Liver (tissue), 10 donors: ENCODE measurements at places on chromosomes 2 and 18.

DNA sequence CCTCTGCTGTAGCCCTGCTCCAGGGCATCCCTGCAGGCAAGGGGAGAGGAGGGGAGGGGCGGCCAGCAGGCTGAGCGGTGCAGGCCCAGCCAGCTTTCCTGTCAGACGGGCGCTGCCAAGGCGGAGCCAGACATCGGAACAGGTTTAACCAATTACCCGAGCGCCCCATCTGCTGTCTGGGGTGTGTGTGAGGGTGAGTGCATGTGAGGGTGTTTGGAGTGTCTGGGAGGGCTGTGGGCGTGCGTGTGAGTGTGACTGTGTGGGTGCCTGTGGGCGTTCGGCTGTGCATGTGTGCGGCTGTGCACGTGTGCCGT is 20.0 kb downstream of the EMX1 start:
- H3K27me3 ChIP-seq, result no peaks in the 10 kb centered on the region
- DNase-seq, result no peak
- no peaks in the 10 kb centered on the region for H3K36me3 ChIP-seq

DNA sequence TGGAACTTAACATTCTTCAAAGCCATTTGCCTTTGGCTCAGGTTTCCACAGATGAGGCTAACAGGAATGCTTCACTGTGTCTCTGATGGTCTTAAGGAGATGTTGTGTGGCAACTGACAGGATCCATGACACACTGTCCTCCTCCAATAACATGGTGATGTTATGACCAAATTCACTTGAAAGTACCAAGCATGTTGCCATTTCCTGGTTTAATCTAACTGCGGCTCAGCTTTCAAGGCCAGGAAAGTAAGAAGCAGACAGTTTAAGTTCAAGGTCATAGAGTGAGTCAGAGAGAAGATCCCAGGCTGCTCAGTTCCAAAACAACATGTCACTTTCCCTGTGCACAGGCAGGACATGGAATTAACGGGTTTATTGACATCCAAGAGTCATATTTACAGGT is 513.6 kb downstream of the STK39 start:
- no peaks in the 10 kb centered on the region for H3K4me1 ChIP-seq
- no peak for DNase-seq
- H3K4me3 ChIP-seq, result no peak overlapping the region
- no peaks in the 10 kb centered on the region for H3K27me3 ChIP-seq
- no peak overlapping the region for H3K27ac ChIP-seq

GRCh38 chr18:45619062-45619825 is 4.0 kb downstream of the SLC14A2 start:
- no peaks in the 10 kb centered on the region for H3K36me3 ChIP-seq
- DNase-seq, result no peak
- H3K27me3 ChIP-seq, result no peaks in the 10 kb centered on the region
- no peak overlapping the region for H3K27ac ChIP-seq
- H3K4me3 ChIP-seq, result no peak overlapping the region

GRCh38 chr2:37648331-37649011 is 23.0 kb downstream of the CDC42EP3 start:
- DNase-seq, result no peak
- H3K4me3 ChIP-seq, result no peak overlapping the region
- no peaks in the 10 kb centered on the region for H3K4me1 ChIP-seq
- peak overlapping the region; percentile 29 for H3K27ac ChIP-seq

DNA sequence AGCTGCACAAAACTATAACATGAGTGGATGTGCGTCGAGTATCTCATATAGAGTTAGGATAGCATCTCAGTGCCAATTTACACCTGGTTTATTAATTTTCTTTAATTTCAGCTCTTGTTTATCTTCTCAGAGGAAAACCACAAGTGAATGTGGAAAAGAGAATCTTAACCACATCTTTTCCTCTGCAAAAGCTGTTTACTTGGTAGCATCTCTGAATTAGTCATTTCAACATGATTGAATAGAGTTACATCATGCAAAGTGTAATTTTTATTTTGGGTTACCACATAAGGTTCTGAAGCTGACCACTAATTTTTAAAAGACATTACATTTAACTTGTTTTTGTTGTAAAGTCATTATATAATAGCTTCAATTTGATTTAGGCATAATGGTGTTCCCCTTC is 83.8 kb upstream of the FAM237A start:
- H3K27me3 ChIP-seq, result no peaks in the 10 kb centered on the region
- H3K4me3 ChIP-seq, result no peak overlapping the region
- DNase-seq, result no peak
- no peak overlapping the region for H3K27ac ChIP-seq
- H3K4me1 ChIP-seq, result no peaks in the 10 kb centered on the region
- no peaks in the 10 kb centered on the region for H3K36me3 ChIP-seq

- no peak overlapping the region for H3K4me3 ChIP-seq
- peak overlapping the region; percentile 49 for H3K27ac ChIP-seq
- H3K27me3 ChIP-seq, result no peaks in the 10 kb centered on the region
- DNase-seq, result no peak
These were observed 70.4 kb upstream of the CYP1B1 start for GRCh38 chr2:38146275-38146906.

GRCh38 chr2:193965263-193965662 is 1691.8 kb upstream of the SLC39A10 start:
- no peak overlapping the region for H3K27ac ChIP-seq
- no peak overlapping the region for H3K4me3 ChIP-seq
- H3K27me3 ChIP-seq, result no peaks in the 10 kb centered on the region
- no peak for DNase-seq
- H3K36me3 ChIP-seq, result no peaks in the 10 kb centered on the region

GRCh38 chr18:61921621-61922235 is 28.9 kb upstream of the RNF152 start:
- H3K27me3 ChIP-seq, result no peaks in the 10 kb centered on the region
- H3K4me1 ChIP-seq, result no peaks in the 10 kb centered on the region
- H3K4me3 ChIP-seq, result no peak overlapping the region
- no peak overlapping the region for H3K27ac ChIP-seq

DNA sequence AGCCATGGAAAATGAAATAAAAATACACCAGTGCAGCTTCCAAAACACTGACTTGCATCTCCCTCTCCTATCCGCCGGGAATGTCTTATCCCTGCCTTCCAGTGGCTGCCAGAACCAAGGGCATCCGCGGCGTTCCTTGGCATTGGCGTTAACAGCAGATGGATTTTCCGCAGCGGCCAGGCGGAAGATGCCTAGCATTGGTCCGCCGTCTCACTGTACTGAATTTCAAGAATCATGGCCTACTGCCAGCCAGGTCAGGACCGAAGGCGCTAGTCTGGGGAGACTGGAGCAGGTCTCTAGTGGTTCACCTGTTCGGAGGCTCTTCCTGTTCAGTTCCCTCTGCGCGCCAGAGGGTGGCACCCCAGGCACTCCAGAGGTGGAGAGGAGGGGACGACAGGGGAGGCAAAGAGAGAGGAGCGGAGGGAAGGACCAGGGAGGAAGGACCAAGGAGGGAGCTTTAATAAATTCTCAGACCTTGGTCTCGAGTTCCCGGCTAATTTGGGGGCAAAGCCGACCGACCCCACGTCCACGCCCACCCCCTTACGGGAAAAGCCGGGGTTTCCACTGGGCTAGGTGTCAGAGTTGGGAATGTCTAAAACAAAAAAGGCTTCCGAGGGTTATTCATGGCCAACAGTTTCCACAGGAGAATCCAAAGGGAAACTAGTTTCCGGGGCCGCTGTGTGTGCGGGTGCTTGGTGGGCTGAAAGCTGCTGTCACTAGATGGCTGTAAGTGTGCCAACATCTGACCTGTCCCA is 3.7 kb upstream of the BCL2L11 start:
- H3K4me3 ChIP-seq, result peak overlapping the region; percentile 60
- DNase-seq, result peak; percentile 77
- no peak overlapping the region for H3K27ac ChIP-seq
- H3K27me3 ChIP-seq, result no peaks in the 10 kb centered on the region
- H3K36me3 ChIP-seq, result no peaks in the 10 kb centered on the region

GRCh38 chr2:29443151-29443550 is 327.9 kb downstream of the CLIP4 start:
- H3K36me3 ChIP-seq, result no peaks in the 10 kb centered on the region
- H3K27me3 ChIP-seq, result no peaks in the 10 kb centered on the region
- H3K4me1 ChIP-seq, result no peaks in the 10 kb centered on the region

GRCh38 chr2:210309548-210310233 is 5.3 kb downstream of the MYL1 start:
- H3K36me3 ChIP-seq, result no peaks in the 10 kb centered on the region
- H3K4me1 ChIP-seq, result no peaks in the 10 kb centered on the region
- H3K27ac ChIP-seq, result no peak overlapping the region

DNA sequence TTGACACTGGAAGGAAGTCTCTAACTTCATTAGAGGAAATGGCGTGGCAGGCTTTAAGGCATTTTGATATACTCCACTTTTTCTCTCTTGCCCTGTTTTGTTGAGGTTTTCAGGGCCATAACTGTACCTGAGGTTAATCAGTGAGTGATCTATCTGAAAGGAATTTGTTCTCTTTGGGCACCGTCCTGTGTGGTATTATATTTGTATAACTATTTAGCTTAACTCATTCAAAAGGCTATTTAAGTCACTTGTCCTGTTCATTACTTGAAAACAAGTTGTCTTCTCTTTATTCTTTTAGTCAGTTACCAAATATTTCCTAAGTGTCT is 180.4 kb downstream of the NEDD4L start:
- no peaks in the 10 kb centered on the region for H3K27me3 ChIP-seq
- peaks cover 25% of the 10 kb centered on the region for H3K4me1 ChIP-seq
- no peak for DNase-seq
- peak overlapping the region; percentile 93 for H3K27ac ChIP-seq
- no peak overlapping the region for H3K4me3 ChIP-seq
- H3K36me3 ChIP-seq, result no peaks in the 10 kb centered on the region

DNA sequence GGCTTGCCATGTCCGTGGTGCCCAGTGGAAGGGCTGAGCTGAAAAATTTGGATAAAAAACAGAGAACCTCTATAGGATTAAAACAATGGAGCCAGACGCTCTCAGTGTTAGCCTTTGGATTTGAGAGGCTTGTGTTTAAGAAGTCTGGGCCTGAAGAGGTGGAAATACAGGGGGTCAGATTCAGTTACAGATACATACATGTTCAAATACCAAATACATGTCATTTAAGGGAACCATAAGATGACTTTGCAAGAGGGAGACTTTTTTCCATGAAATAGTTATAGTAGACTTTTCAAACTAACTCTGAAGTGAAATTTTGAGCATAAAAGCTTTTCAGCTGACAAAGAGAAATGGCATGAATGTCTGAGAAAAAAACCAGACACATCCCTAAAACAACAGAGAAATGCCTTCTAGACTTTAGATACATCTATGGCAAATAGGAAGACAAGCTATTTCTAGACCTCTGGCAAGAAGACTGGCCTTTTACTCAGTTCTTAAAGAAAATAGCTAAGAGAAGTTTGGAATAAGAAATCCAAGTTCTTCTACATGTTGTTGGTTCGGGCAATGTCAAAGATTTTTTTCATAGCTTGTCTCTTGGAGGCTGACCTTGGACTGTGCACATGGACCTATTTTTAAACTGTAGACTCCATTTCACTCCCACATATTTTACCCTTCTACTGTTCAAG is 112.9 kb downstream of the LTBP1 start:
- DNase-seq, result no peak
- no peak overlapping the region for H3K4me3 ChIP-seq
- H3K4me1 ChIP-seq, result no peaks in the 10 kb centered on the region

- H3K4me1 ChIP-seq, result peaks cover 9% of the 10 kb centered on the region
- H3K27me3 ChIP-seq, result no peaks in the 10 kb centered on the region
- no peak for DNase-seq
- no peak overlapping the region for H3K27ac ChIP-seq
- no peak overlapping the region for H3K4me3 ChIP-seq
- no peaks in the 10 kb centered on the region for H3K36me3 ChIP-seq
These were observed 151.1 kb upstream of the SLC1A4 start for GRCh38 chr2:64837925-64838641.

GRCh38 chr18:37476182-37476581 is 89.4 kb downstream of the CELF4 start:
- H3K4me1 ChIP-seq, result no peaks in the 10 kb centered on the region
- H3K36me3 ChIP-seq, result no peaks in the 10 kb centered on the region
- DNase-seq, result peak; percentile 37
- no peaks in the 10 kb centered on the region for H3K27me3 ChIP-seq
- H3K27ac ChIP-seq, result no peak overlapping the region

DNA sequence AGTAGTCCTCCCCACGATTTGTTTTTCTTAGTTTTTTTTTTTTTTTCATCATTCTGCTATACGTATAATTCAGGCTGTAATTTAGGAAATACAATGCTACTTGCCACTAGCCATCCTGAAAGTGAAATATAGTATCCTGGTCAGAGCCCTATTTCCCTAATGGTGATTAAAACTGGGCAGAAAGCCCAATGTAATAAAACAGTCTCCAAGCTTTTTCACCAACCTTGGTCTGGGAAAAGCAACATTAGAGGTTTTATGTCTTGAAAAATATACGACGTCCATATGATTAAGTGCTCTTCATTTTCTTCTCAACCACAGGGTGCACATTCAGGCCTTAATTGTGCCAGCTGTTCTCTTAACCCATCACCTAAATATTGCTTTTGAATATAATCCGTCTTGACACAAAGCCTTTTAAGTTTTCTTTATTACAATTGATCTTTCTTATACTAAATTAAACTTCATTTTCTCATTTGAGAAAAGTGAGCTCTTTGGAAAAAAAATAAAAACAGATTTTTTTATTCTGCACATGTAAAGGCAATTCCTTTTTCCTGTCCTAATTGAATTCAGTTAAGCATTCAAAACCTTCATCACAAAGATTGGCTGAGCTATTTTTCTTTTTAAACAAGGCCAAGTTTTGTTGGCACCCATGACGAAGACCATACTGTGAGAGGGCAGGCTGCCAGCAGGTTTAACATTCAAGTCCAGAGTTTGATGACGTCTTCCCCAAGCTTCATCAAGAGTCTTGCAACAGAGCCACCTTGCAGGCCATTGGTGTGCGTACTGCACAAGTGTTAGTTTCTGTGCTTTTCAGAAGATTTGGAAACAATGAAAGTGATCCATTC is 52.7 kb downstream of the MAP2 start:
- H3K27me3 ChIP-seq, result no peaks in the 10 kb centered on the region
- H3K27ac ChIP-seq, result no peak overlapping the region
- no peak for DNase-seq
- no peaks in the 10 kb centered on the region for H3K4me1 ChIP-seq

- no peaks in the 10 kb centered on the region for H3K27me3 ChIP-seq
- no peak overlapping the region for H3K4me3 ChIP-seq
- no peaks in the 10 kb centered on the region for H3K4me1 ChIP-seq
These were observed 26.1 kb upstream of the REG3G start for GRCh38 chr2:78999406-78999805.

DNA sequence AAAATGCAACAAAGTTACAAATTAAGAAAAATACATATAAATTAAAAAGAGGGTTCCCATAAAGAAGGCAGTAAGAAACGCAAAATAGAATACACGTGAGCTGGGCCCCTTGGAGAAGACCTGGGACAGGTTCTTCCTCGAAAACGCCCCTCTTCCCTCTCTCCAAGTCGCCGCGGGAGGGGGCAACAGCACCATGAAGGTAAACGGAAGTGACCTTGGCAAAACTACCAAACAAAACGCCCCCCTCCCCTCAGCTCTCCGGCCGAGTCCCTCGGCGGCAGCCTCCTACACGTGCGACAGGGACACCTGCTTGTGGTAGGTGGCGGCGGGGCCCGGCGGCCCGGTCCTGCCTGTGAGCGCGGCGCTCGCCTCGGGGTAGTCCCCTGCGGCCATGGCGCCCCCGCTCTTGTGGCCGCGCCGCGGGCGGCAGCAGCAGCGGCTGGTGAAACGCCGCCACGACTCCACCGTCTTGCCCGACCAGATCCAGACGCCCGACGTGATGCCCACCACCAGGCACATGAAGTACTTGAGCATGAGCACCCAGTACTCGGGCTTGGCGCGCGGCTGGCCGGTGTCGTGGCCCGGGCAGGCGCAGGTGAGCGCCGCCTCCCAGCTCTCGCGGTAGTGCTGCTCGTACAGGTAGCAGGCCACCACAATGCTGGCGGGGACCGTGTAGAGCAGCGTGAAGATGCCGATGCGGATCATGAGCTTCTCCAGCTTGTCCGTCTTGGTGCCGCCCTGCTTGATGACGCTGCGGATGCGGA is 2.8 kb downstream of the FZD5 start:
- H3K4me1 ChIP-seq, result peaks cover 63% of the 10 kb centered on the region
- DNase-seq, result peak; percentile 60
- H3K27ac ChIP-seq, result peak overlapping the region; percentile 88
- H3K36me3 ChIP-seq, result peaks cover 2% of the 10 kb centered on the region
- no peaks in the 10 kb centered on the region for H3K27me3 ChIP-seq
